Lung (tissue), 17 donors: ENCODE measurements at places on chromosomes 11 and 22.

GRCh38 chr11:76559346-76559745, 111.2 kb downstream of the LRRC32 start:
- no peak for DNase-seq

GRCh38 chr11:35594680-35595079, 23.6 kb upstream of the FJX1 start:
- no peak for DNase-seq

- DNase-seq = no peak
Observed at GRCh38 chr11:66042996-66043906, 5.7 kb downstream of the GAL3ST3 start.

DNA sequence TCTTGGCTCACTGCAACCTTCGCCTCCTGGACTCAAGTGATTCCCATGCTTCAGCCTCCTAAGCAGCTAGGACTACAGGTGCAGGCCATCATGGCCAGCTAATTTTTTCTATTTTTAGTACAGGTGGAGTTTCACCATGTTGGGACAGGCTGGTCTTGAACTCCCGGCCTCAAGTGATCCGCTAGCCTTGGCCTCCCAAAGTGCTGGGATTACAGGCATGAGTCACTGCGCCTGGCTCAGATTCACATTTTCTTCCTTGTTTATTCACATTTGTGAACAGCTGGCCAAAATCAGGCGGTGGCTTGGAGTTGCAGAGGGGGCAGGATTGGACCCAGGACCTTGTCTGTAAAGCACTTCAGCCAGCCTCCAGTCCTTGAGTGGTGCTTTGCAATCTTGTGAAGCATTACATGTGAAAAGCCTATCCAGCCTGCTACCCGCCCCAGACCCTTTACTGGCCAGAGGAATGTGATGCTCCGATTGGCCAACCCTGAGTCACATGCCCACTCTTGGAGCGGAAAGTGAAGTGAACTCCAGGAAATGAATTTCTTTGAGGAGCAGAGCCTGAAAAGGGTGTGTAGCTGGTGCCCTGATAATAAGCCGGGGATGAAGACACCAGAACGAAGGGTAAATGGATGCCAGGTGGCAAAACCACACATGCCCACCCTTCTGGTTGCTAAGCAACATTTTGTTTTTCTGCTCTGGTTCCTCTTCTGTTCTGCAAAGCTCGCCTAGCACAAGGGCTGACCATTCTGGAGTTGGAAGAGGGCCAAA, 62.6 kb upstream of the PTPRJ start:
- DNase-seq = peak; percentile 99

DNA sequence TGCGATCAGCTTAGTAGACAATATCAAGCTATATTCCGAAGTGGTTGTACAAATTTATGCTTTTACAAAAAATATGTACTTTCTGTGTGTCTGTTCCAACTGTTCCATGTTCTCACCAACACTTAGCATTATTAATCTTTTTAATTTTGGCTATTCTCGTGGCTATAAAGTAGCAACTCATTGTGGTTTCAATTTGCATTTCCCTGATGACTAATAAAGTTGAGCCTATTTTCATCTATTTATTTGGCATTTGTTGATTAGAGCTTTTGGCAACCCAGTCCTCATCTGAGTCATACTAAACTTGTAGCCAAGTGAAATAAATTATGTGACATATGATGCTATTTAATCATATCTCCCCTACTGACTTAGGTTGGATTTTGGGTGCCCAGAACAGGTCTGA, 115.9 kb downstream of the FBXO7 start:
- DNase-seq = no peak

DNA sequence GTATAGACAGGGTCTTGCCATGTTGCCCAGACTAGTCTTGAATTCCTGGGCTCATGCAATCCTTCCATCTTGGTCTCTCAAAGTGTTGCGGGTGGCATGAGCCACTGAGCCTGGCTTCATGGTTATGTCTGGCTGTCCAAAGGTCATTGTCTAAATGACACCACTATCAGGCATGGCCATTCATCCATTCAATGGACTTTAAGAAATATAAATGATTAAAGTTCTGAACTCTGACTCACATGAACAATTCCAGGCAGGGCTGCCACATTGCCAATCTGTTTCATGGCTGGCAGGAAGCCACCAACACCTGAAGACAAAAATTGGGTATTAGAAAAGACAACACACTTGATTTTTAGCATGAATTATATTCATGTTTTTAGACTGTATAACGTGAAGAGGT, 4.1 kb downstream of the RTCB start:
- DNase-seq = no peak
